ENCODE measurements at places on chromosomes 7 and 10.

DNA sequence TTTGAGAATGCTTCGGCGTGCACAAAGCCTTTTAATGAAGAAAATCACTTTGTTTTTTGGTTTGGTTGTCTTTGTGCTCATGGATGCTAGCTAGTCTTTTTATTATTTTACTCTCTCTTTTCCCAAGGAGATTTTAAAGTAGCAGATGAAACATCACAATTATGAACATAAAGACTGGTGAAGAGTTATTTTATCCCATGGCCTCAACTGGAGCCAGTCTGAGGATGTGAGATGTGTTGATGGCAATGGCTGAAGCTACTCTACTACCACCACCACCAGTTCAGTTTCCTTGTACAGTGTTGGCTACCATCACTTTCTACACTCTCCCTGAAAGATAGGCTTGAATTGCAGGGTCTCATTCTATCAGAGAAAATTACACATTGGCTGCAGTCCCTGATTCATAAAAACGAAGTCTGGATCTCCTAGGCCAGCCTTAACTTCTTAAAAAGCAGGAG lies 494 bp upstream of the HERC4 start:
- no peak for DNase-seq

DNA sequence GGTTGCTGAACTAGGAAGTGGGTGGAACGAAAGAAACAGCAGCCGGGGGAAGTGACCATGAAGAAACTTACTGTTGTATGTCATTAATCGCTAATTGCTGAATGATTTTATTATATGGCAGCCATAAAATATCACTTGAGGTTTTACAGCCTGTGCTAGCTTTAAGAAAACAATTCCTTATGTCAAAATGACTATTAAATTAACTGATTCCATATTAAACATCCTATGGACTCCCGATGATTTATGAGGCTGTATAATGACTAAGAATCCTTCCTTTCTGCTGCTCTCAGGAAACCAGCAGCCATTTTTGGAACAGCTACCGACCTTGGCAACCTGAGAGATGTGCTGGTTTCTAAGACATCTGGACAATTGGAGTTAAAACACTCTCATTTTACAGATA lies 421.9 kb downstream of the SORCS3 start:
- no peak for DNase-seq

DNA sequence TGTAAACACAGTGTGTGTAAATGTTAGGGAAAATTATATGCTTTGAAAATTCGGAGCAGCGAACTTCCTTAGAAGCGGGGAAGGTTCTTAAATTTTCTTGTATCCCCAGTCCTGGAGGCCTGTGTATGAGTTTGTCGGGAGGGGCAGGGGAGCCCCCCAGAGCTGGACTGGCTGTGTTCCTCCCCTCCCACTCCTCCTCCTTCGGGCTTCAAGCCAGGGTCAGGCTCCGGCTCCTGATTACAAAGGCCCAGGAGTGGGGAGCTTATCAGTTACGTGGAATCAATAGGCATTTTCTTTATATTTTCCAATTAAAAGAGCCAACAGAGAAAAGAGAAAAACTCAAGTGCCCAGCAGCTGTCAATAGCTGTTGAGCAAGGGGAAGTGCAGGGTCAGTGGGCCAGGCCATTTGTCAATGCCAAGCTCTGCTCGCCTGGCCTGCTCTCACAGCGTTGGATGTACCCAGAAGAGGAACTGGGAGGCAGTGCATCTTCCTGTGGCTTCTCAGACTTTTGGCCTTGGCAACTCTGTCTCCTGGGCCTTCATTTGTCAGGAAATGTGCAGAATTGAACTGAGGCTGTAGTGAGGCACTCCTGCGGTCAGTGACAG lies 156.9 kb upstream of the PCBD1 start:
- no peak for DNase-seq

DNA sequence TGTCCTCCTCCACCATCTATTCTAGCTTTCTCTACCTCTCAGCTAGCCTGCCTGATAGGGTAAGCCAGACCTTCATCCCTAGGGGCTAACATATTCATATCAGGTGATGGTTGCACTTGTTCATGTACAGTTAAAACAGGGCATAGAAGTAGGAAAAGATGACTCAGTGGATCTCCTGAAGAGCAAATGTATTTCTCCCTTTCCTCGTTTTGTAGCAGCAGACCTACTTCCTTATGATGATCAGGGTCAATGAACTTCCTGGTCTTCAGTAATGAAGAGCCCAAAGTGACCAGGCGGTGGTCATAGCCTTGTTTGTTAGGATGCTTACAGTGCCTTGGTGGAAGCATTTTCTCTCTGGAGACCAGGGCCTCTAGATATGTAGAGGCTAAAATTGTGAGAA lies 6.3 kb downstream of the LIPJ start:
- DNase-seq, result no peak

- no peak for DNase-seq
These were observed 106.2 kb upstream of the CELF2 start for GRCh38 chr10:10911471-10911921.

Data from stimulated activated CD8-positive, alpha-beta memory T cell treated with anti-CD3 and anti-CD28 coated beads, Interleukin-4, amount 100 ng/mL, for 24 hours (primary cell).